ENCODE measurements at places on chromosomes 5 and 9.

GRCh38 chr9:101270302-101270701 is 114.5 kb downstream of the BAAT start:
- DNase-seq: no peak

- no peak for DNase-seq
Measured at GRCh38 chr5:93850311-93850710, 108.9 kb upstream of the POU5F2 start.

- no peak for DNase-seq
Measured at GRCh38 chr9:16868701-16869100, 1.8 kb downstream of the BNC2 start.

DNA sequence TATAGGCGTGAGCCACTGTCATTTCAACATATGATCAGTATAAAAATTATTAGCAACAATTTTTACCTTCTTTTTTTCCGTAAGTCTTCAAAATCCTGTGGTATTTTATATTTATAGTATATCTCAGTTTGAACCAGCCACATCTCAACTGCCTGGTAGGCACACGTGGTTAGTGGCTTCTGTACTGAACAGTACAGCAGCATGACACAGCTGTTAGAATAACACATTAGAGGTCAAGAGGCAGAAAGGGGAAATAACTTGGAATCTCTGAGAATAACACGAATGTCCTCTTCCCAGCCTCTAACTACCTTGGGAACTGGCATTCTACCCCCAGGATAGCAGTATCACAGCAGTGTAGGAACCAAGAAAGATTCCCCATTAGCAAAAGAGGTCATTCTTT is 108.5 kb upstream of the IQGAP2 start:
- no peak for DNase-seq

DNA sequence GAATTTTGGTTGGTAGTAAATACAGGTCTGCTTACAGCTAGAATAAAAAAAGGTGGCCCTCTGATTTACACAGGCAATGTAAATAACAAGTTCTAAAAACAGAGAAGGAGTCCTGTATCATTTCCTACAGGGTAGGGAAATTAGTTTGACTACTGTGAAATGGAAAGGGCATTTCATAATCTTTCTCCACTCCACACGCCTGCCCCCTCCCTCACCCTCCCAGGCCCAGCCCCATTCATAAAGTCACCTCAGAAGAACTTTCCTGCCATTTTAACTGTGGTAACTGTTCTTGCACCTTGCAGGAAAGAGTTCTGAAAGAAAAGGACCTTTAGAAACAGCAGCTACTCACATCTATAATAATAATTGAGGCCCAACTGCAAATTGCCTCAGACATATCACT is 69.7 kb downstream of the MEF2C start:
- DNase-seq: no peak

DNA sequence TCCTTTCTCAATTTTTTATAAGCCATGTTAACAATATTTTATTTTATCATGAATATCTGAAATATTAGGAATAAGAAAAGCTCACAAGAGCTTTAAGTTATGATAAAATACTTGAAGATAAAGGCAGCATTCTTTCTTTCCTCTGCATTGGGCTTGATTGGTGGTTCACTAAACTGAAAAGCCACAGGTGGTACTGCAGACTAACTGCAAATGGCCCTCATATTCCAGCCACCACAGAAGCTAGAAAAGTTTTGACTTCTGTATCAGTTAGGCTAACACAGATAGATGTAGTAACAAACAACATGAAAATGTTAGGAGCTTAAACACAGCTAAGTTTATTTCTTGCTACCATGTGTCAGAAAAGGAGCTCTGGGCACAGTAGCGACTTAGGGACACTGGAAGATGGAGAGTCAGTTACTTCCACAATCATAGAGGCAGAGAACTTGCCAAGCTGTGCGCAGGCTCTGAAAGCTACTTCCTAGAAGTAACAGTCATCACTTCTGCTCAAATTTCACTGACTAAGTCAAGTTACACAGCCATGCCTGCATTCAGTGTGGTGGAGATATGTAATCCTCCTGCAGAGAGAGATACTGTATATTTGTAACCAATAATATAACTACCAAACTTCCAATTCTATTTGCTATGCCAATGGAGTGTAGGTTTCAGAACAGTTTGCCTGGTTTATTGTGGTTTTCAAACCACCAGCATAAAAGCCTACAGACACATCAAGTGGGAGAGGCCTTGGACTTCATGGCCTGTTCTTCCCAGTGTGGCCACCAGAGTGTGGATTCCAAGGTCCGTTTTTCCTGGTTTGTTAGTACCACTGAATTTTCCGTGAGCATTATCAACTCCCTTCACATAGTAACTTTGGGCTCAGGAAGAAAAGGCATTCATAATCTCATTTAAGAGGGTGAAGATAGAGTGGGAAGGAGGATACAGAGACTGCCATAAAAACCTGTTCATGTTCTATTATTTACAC is 268.3 kb downstream of the PJA2 start:
- DNase-seq: no peak

- DNase-seq: no peak
Measured at GRCh38 chr9:108889649-108890067, 27.6 kb downstream of the ACTL7A start.

DNA sequence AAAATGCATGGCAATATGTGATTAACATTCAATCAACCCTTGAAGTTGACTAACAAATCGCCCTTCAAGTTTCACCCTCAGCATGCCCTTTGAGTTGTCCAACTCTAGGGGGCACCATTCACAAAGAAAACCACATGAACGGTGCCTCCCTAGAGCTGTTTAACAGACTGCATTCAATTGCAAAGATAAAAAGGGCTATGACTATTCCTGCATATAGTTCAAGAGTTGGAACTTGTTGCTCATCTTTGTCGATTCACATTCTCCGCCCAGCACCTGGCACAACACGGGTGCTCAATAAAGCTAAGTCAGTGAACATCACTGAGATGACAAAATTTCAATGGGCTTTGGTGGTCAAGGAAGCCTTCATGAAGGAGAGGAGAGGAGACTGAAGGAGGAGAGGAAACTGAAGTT is 69.6 kb upstream of the SLC30A5 start:
- DNase-seq: no peak

GRCh38 chr5:112703866-112704820 is 33.5 kb upstream of the APC start:
- DNase-seq: no peak

DNA sequence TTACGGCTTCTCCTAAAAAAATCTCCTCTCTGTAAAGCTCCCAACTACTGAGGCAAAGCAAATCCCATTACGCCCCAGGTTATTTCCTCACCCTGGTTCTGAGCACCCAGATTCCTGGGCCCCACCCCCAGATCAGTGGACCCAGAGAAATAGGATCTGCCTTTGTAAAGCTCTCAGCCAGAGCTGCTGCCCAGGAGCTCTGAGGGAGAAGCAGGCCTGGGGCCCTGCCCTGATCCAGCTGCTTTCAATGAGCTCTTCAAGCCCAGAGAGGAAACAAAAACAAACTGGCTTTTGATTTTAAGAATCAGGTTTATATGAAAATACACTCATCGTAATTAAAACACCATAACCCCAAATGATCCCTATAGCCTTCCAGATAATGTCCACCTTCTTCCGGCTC is 124.5 kb downstream of the C5orf15 start:
- no peak for DNase-seq

All from stimulated activated CD4-positive, alpha-beta T cell treated with anti-CD3 and anti-CD28 coated beads, TNF-alpha, amount 100 ng/mL, for 1 hour (primary cell).